ENCODE measurements at places on chromosomes 7 and 10.

DNA sequence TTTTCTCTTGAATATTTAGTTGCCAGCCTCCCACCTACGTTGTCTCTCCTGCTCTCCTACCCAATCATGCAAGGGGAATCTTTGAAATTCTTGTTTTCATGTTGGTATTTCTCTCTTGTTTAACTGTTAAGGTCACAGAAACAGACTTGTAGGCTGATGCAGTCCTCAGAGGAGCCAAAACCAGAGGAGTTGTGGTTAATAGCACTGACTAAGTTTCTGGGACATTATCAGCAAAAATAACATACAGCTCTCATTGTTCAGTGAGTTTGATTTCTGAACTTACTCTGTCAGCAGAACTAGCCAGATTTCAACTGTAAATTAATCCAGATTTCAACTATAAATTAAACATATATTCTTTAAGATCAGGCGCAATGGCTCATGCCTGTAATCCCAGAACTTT is 11.1 kb upstream of the CUL1 start:
- peak; percentile 10 for DNase-seq

GRCh38 chr10:110802090-110802489 is 69.6 kb upstream of the PDCD4 start:
- peak; percentile 71 for DNase-seq

- peak; percentile 81 for DNase-seq
Observed at GRCh38 chr7:1473864-1474512, 14.7 kb upstream of the MICALL2 start.

- peak; percentile 14 for DNase-seq
Observed at GRCh38 chr7:121313220-121313792, 15.5 kb upstream of the WNT16 start.
